ENCODE measurements at places on chromosomes 2 and 18.

DNA sequence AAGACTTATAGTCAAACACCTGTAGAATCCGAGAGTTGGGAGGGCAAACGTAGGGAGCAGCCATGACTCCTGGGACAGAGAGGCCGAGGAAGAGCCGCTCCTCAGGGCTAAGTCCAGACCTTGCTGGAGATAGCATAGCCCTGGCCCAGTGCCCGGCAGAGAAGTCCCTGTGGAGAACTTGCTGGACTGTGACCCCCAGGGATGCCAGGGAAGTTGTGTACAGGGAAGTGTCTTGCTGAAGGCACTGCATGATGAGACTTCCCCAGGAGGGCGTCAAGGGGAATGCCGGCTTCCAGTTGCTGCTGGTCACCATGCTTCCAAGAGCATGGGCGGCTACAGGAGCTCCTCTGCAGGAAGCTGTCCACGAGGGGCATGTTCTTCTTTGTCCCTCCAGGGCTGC lies 8.6 kb upstream of the CNDP1 start:
- DNase-seq: no peak

- DNase-seq: no peak
Observed at GRCh38 chr2:227082286-227082685, 81.7 kb downstream of the COL4A4 start.

DNA sequence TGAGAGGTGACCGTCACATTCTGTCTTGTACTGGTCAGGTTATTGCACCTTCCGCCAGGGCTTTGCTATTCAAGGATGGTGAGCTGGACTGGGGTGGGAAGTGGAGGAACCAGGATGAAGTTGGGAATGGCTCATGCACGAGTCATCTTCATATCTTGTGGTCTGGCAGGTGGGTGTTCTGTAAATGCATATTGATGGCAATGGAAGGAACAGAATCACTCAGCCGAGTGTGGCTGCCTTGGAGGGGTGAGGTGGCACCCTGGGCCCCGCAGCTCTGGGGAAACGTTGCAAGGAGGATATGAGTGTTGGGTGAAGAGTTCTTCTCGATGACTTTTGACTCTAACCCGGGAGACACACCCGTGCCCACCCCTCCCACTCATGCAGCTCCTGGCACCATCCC lies 1.2 kb downstream of the NEU2 start:
- DNase-seq: no peak

GRCh38 chr2:110741491-110741980 lies 9.2 kb downstream of the ACOXL start:
- no peak for DNase-seq

- DNase-seq: no peak
Observed at GRCh38 chr2:111896024-111896423, 2.4 kb upstream of the MERTK start.

DNA sequence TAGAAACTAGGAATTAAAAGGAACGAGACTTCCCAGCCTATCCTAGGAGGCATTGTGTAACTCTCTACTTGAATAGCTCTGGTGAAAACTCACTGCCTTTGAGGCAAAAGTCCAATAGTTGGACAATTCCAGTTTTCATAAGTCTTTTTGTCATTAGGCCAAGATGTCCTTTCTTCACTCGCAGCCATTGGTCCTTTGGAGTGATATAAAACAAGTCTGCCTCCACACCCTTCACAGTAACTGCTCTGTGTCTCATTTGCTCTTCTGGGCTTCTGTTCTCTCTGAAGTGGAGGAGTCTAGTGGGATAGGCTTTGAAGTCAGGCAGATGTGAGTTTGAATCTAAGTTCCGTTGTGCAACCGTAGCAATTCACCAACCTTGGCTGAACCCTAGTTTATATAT lies 28.2 kb downstream of the ANTXR1 start:
- DNase-seq: no peak

GRCh38 chr18:59054496-59055287 lies 85.0 kb upstream of the SEC11C start:
- no peak for DNase-seq

DNA sequence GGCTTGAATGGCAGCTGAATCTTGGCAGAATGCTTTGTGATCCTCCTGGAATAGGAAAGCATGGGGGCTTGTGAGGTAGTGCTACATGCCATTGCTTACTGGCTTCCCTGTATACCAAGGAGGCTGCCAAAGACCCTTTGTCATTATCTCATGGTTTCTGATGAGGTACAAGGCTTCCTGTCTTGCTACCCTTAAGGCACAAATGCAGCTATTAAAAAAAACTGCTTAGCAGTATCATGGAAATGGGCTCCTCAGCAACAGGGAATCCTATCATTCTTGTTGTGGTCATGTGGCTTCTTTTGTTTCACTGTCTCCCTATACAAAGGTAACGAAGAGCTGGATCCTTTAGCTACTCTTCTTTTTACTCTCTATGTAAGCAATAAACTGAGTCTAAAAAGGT lies 6.6 kb upstream of the KANSL1L start:
- DNase-seq: no peak

GRCh38 chr2:26245810-26246209 lies 1.1 kb downstream of the HADHB start:
- DNase-seq: no peak

- no peak for DNase-seq
Observed at GRCh38 chr2:85073033-85073432, 60.2 kb upstream of the TCF7L1 start.
